SW 1271 (cell line): ENCODE measurements at places on chromosomes 11 and 22.

- no peak for DNase-seq
Observed at GRCh38 chr11:82930229-82930628, 28.7 kb downstream of the DDIAS start.

DNA sequence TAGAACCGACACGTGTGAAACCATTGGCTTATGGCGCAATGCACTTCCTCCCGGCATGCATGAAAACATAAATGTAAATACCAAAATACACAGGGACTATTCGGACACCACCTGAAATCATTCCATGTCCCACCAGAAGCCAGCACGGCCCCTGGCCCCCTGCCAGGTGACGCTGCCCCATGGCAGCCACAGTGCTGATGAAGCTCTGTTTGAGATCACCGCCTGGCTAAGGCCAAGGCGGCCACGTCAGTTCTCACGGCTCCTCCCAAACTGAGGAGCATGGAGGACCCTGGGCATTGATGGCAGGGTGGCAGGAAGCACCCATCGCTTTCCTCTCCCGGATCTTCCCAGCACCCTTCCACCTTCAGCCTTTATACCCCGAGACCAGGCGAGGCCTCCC, 89.5 kb downstream of the CDKN1C start:
- no peak for DNase-seq

GRCh38 chr11:61873588-61874376, 17.6 kb downstream of the FADS3 start:
- no peak for DNase-seq

DNA sequence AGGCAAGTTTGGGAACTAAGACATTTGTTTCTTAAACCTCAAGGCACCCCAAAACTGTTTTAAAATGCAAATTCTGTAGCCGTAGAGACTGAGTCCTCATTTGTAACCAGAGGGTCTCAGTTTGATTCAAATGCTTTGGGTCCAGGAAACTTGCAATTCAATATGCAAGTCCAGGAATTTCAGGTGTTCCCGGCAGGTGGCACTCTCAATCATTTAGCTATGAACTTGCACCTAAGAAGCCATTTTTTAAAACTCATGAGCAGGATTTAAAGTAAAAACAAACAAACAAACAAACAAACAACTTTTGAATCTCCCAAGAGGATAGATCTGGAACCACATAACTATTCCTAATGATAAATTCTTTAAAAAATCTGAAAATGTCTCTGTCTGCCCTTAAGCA, 8.7 kb upstream of the ABTB2 start:
- no peak for DNase-seq

GRCh38 chr22:50524676-50525103, 708 bp downstream of the SCO2 start:
- DNase-seq, result no peak

- no peak for DNase-seq
Observed at GRCh38 chr11:17252704-17253103, 23.8 kb upstream of the NUCB2 start.

DNA sequence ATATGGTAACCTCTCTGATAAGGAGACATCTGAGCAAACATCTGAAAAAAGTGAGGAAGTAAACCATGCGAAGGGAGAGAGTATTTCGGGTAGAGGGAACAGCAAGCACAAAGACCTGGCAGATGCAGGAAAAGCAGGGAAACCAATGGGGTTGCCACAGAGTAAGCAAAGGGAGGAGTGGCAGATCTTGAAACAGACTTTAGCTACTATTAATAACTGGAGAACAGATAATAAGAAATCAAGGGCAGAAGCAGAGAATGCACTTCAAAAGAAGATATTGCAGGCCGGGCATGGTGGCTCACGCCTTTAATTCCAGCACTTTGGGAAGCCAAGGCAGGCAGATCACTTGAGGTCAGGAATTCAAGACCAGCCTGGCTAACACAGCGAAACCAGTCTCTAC, 18.1 kb downstream of the MRTFA start:
- no peak for DNase-seq

- DNase-seq, result no peak
Observed at GRCh38 chr11:3623767-3624458, 17.9 kb downstream of the ART5 start.

- no peak for DNase-seq
Observed at GRCh38 chr11:113591117-113591516, 115.0 kb downstream of the TMPRSS5 start.

GRCh38 chr11:65442842-65443331, 20.3 kb downstream of the NEAT1 start:
- DNase-seq, result no peak

- DNase-seq, result no peak
Observed at GRCh38 chr11:26793487-26793886, 71.6 kb upstream of the SLC5A12 start.

DNA sequence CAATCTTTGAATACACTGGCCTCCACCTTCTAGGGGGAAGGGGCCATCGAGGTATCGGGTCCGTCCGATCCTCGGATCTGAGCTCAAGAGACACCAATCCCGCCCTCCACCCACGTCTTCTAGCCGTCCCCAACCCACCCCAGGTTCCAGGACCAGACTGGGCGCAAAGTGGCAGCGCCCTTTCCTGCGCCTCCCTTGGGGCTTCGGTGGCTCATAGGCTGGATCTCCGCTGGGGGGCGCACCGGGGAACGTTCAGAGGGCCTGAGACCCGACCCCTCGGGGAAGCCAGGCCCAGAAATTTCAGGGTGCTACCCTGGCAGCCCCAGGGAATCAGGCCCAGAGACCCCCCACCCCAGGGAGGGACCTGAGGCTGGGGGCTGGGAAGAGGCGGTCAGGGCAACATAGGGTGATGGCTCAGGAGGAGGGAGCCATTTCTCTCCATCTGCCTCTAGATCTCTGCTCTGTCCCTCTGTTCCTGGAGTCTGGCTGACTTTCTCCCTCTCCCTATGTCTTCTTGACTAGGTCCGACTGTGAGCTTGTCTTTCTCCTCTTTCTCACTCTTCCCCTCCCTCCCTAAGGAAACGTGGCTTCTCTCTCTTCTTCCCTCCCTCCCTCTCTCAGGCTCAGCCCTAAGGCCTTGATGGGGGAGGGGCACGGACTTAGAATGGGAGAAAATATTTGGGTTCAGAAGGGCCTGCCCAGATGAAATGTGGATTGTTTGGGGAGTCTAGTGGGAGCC, 1.1 kb downstream of the CREB3L1 start:
- no peak for DNase-seq

DNA sequence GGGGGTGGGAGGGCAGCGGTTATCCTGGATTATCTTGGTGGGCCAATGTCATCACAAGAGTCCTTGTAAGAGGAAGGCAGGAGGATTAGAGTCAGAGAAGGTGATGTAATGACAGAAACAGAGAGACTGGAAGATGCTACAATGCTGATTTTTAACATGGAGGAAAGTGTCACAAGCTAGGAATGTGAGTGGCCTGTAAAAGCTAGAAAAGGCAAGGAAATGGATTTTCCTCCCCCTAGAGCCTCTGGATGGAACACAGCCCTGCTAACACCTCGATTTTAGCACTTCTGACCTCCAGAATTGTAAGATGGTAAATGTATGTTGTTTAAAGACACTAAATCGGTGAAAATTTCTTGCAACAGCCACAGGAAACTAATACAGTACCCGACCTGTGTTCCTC, 109.3 kb downstream of the MN1 start:
- DNase-seq, result no peak

DNA sequence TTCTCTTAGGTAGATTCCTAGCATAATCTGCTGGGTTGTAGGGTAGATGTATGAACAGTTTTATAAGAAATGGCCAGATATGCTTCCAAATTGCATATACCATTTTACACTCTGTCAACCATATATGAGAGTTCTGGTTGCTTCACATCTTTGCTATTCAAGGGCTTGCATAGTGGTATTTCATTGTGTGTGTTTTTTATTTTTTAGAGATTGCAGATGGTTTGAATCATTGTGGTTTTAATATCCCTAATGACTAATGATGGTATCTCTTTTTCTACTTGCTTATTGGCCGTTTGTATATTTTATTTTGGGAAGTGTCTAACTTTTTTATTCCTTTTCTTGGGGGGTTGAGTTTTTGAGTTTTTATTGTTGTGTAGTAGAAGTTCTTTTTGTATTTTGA, 26.9 kb downstream of the RNF214 start:
- no peak for DNase-seq

DNA sequence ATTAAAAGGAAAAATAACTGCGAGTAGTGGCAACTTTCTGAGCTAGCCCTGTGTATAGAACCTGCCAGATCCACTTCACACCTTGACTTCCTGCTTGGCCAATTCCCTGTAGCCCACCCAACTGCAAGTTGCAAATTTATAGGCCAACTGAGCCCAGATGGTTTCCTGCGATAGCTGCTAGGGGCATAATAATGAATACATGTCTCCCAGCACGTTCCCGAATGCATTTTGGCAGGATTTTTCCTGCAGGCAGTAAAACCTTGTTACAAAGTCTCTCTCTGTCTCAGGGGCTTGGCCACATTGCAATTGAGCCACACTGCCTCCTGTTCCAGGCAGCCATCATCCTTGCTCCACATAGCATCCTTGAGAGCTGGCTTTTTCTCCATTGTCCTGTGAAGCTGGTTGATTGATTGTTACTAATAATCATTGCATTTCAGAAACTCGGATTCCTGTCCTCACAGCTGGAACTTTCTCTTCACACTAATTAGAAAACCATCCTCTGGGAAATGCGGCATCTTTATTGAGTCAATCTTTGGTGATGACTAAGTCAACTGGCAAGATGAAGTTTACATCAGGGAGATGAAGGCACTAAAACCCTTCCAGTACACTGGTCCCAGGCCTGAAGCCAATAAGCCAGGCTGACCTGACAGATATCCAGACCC, 18.6 kb upstream of the LMO2 start:
- no peak for DNase-seq

GRCh38 chr11:101807531-101807930, 107.3 kb upstream of the CEP126 start:
- no peak for DNase-seq

DNA sequence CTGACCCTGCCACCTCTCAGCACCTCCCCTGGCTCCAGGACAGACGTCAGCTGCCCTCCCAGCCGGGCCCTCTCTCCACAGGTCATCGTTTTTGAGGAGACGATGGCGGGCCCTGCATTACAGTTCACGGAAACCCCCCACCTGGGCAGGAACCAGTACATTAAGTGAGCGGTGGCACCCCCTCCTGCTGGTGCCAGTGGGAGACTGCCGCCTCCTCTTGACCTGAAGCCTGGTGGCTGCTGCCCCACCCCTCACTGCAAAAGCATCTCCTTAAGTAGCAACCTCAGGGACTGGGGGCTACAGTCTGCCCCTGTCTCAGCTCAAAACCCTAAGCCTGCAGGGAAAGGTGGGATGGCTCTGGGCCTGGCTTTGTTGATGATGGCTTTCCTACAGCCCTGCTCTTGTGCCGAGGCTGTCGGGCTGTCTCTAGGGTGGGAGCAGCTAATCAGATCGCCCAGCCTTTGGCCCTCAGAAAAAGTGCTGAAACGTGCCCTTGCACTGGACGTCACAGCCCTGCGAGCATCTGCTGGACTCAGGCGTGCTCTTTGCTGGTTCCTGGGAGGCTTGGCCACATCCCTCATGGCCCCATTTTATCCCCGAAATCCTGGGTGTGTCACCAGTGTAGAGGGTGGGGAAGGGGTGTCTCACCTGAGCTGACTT, 37.0 kb downstream of the B3GAT1 start:
- no peak for DNase-seq

GRCh38 chr11:111566324-111566723, 25.8 kb downstream of the LAYN start:
- DNase-seq, result no peak

DNA sequence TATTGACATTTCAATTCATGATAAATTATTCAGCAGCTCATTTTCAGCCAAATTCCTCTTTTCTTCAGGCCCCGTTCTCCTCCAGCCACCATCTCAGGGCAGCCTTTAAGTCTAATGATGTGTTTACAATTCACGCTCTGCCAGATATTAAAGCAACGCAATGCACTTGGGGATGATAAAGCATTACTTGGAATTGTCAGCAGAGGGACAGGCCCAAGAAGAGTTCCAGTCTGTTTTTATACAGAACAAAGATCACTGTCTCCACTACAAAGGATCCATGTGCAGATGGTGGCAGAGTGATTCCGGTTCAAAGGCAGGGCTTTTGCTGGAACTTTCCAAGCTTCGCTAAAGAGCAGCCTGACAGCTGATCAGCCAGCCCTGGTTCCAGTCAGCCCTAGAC, 13.6 kb upstream of the GALNT18 start:
- DNase-seq, result no peak

GRCh38 chr11:86579406-86579731, 93.0 kb downstream of the ME3 start:
- DNase-seq, result no peak

GRCh38 chr22:35348026-35348590, 32.8 kb upstream of the HMOX1 start:
- DNase-seq, result no peak

GRCh38 chr11:80519596-80520506, 1079.0 kb upstream of the TENM4 start:
- DNase-seq, result no peak

DNA sequence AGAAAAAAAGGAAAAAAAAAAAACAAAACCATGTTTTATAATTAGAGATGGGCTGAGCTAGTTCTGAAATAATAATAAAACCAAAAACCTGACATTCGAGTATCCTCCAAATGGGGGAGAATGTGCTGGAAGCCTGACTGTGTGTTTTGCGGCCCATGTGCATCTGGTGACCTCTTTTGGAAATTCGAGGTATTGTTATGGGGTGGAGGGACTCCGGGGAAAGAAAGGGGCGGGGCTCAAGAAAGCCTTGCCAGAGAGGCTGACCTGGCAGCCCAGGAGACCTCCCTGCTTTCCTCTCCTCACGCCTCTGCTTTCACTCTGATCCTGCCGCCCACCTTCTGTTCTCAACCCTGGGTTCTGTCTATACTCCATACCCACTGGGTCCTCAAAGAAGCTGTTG, 72.9 kb downstream of the CTTN start:
- DNase-seq, result peak; percentile 36

DNA sequence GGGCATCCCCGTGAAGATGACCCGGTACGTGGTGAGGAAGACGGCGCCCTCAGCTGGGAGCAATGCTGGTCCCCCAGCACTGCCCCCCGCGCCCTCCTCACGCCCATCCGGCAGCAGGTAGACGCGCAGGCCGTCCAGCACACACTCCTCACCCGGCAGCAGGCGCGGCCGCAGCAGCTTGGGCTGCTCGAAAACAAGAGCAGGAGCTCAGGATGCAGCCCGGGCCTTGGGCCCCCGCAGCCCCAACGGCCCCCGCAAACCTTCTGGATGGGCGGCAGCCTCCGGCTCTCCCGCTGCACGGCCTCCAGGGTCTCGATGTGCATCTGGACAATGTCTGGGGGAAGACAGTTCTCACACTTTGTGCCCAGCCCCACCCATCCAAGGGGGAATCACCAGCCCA, 13.3 kb downstream of the SBF1 start:
- no peak for DNase-seq

GRCh38 chr11:86244522-86245368, at the start of gene EED:
Gene EED, plus strand, starts transcription at chr11:86244753. Its CDS starts 477 bp downstream, at chr11:86245230.
- DNase-seq, result peak; percentile 85

- no peak for DNase-seq
Observed at GRCh38 chr11:8356216-8356615, 92.5 kb upstream of the LMO1 start.

GRCh38 chr11:30786256-30787110, 200.3 kb upstream of the MPPED2 start:
- no peak for DNase-seq

- no peak for DNase-seq
Observed at GRCh38 chr11:70796648-70797227, 398.4 kb downstream of the CTTN start.

- DNase-seq, result no peak
Observed at GRCh38 chr11:65872586-65873317, at the start of gene EFEMP2. Gene EFEMP2, minus strand, starts transcription at chr11:65872800. Its CDS starts 446 bp downstream, at chr11:65872354.

GRCh38 chr22:26762503-26763472, 105.4 kb downstream of the MIAT start:
- DNase-seq, result no peak

GRCh38 chr11:26761361-26761809, 39.5 kb upstream of the SLC5A12 start:
- DNase-seq, result no peak

GRCh38 chr11:107538821-107539220, 26.7 kb downstream of the ALKBH8 start:
- DNase-seq, result no peak
